ENCODE measurements at places on chromosomes 3 and 15.

- DNase-seq, result no peak
Observed at GRCh38 chr3:22288756-22289155, 537.7 kb upstream of the ZNF385D start.

DNA sequence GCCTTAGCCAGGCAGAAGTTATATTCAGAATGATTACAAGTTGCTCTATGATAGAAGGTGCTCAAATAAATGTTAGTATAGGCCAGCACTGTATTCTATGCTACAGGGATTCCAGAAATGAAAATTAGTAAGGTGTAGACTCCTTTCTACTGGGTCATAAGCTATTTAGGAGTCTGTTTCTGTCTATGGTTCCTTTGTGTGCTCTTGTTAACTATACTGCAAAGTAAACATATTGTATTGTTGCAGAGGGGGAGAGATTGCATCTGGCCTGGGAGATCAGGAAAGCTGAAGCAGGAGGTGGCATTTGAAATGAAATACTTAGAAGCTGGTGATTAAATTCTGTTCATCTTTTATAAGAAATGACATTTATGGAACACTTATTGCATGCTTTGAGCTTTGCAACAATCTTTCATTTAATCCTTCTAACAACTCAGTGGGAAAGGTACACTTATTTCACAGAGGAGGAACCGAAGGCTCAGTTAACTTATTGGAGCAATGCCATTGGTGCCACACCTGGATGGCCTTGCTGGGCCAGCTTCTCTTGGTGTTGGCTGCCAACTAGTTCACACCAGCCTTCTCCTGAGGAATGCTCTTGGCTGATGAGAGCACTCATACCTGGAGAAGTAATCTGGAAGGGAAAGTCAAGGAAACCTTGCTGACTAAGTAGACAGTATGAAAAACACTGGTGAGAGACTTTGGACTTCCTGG, 39.1 kb downstream of the ABHD5 start:
- no peak for DNase-seq

- no peak for DNase-seq
Observed at GRCh38 chr15:58715266-58715917, 34.1 kb downstream of the ADAM10 start.

DNA sequence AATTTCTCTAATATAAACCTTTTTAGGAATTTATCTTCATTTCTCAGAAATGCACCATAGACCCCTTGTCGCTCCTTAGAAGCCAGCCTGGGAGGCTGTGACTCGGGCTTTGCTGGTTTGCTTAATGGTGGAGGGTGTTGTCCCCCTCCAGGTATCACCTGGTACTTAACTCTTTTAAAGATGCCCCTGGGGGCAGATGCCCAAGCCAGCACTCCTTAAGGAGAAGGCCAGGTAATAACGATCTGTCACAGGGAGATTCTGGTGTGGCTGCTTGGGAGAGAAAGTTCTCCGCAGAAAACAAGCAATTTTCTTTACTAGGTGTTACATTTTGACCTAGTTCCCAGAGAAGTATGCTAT, 22.3 kb downstream of the EHD4 start:
- DNase-seq, result no peak
